ENCODE measurements at places on chromosomes 6 and 20. TPM values are rescaled to one million over a fixed set of nuclear protein-coding genes. Genes with fewer than 3 reads are reported as not detected.

GRCh38 chr20:572727-573126 is 29.1 kb upstream of the CSNK2A1 start:
- no peak for ATAC-seq

DNA sequence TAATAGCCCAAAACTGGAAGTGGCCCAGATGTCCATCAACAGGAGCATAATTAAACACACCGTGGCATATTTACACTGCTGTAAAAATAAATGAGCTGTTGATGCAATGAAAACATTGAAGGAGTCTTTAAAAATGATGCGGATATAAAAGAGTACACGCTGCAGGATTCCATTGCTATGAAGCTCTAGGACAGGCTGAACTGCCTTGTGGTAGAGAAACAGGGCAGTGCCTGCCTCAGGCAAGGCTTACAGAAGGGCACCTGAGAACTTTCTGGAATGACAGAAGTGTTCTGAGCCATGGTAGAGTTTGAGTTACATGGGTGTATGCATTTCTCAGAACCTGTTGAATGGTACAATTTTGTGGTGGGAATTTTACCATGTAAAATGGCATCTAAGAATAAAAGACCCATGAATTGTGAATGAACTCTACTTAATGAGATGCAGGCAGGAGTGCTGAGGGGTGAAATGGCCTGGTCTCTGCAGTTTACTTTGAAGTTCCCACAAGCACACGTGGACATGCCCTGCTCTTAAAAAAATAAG is 45.3 kb upstream of the RIN2 start:
- peak; percentile 90 for ATAC-seq

GRCh38 chr20:37144856-37145404 is 34.2 kb upstream of the RPN2 start:
- no peak for ATAC-seq

DNA sequence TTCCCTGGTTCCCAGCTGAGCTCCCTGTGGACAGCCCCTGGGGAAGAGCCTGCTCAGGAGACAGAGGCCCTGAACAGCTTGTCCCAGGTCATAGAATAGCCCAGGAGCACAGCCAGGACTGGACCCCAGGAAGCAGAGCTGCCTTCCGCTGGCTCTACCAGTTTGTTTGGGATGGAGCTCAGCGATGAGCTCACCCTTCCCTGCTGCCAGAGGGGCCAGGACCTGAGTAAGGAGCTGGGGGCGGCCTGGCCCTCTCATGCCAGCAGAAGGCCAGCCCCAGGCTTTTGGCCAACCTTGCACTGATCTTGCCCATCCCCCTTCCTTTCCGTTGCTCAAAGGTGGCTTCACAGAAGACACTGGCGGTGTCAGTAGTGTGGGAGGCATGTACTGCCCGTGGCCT is 17.5 kb downstream of the MMP24OS start:
- ATAC-seq = no peak

DNA sequence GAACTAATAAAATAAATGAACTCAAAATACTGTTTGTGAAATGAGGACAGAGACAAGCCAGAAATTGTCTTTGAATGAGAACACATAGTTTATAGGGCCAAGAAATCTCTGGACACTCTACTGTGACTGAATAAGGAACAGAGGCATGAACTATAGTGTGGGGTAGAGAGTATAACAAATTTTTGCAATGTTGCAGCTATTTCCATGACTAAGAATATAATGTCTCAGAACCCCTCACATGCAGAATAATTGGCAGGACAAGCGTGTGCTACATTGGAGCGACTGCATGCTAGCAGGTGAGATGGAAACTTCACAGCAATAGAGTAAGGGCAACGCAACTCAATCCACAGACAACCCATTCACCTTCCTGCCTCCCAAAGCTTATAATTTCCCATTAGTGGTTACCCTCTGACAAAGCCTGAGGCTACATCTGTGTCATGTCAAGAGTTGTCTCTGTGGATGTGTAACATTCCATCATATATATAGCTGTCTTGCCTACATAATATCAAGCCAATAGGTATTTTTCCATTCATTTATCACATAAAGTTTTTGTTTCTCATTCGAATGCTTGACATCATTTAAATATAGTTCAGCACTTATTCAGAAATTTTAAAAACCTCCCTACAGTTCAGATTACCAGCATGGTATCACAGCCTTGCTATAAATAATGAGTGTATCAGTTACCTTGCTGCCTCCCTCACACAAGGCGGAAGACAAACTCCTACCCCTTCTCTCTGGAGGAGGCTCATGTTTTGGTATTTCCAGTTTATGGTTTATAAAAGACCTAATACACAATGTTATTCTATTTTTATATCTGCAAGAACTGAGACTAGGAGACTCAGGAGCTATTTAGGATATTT is 47.9 kb upstream of the ECHDC1 start:
- ATAC-seq = peak; percentile 31

DNA sequence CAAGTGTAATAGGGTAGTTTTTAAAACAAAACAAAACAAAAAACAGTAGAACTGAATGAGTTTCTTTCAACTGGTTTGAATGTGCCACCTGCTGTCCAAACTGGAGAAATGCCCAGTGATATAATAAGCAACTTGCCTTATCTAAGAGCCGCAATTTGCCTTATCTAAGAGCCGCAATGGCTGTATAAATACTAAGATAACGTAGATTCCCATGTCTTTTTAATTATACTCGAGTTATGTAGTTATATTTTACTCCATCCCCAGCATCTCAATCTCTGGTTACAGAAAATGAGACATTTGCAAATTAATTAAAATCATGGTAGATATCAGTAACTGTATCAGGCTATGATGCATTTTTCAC is 67.2 kb downstream of the RPP40 start:
- ATAC-seq = no peak

DNA sequence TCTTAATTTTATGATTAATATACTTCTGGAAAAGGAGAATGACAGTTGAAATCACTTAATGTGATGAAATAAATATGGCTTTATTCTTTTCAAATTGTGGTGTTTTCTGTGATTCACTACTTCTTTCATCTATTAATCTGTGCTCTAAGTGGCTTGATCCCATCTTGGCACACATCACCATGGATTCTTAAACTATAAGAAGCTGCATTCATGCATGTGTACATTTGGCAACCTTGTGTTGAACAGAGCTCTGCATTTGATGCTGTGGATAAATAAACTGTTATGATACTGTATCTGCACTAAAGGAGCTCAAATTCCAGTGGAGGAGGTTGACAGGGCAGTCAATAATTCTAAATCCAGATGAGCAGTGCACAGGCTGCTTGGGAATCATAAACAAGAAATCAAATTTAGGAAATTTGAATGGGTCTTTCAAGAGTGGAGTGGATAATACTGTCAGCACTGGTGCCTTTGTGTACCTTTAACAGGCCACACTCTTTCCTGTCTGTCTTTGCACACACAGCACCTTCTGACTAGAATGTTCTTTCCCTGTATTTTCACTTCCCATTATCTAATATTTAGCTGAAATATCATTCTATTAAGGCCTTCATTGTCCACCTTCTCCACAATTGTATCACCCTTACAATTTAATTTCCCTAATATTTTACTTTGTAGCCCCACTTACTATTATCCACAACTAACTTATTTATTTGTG is 252.9 kb downstream of the GRM1 start:
- ATAC-seq = no peak

GRCh38 chr6:117512987-117513573 is 30.6 kb downstream of the DCBLD1 start:
- ATAC-seq = no peak

GRCh38 chr6:292506-293192 is 362 bp downstream of the DUSP22 start:
- peak; percentile 21 for ATAC-seq

DNA sequence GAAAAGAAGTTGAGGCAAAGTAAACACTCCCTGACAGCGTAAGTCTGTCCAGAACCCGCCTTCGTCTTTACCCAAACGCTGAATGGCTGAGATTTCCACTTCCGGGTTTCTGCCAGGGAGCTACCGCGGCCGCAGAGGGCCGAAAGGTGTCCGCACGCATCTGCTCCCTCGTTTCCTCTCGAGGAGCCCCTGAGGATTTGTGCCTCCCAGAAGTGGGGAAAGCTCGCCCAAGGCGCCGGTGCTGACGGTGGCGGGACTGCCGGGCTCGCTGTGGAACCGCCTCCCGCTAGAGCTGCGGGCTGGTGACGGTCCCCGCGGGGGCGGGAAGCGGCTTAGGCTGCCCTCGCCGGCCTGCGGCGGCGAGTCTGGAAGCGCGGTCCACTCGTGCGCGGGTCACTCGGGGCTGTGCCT is 1760.2 kb upstream of the DEFB115 start:
- peak; percentile 48 for ATAC-seq

GRCh38 chr6:126396131-126396530 is 56.2 kb downstream of the CENPW start:
- no peak for ATAC-seq

DNA sequence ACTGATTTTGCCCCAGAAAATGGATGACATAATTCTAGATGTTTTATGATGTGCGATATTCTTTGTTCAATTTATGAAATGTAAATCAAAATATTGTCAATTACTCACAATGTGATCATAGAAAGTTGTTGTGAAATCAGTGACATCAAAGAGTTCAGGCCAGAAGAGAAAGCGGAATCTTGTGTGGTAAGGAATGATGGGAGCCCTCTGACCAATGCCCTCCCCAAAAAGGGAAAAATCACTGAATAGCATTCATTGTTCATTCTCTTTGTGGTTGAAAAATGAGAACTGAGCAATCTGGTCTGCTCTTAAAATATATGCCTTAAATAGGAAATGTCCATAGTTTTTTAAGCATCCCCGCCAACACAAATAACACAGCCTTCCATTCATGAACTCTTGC is 247.1 kb upstream of the GRIK2 start:
- no peak for ATAC-seq

DNA sequence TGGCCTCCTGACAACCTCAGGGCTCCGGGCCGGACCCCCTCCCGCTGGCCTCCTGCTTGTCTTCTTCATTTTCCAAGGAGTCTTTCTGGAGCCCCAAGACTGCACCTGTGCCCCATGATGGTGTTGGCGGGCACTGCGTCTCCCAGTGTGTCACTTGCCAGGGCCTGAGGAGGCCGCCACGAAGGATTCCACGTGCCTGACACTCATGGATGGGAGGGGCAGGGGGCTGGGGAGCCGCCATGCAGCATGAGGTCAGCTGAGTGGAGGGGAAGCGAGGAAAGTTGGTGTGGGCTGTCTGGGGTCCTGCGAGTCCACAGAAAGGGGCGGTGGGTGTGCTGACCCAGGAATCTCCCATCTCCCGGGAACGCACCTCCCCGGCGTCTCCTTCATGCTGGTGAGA is 165.7 kb downstream of the SMOC2 start:
- no peak for ATAC-seq

The OR2J3 gene
- not detected for total RNA-seq

The TREM2 gene
- total RNA-seq = 0.42 TPM

The BMP7 gene
- 10.8 TPM for total RNA-seq

The RIPOR3 gene
- 24.1 TPM for total RNA-seq

The HCRTR2 gene
- total RNA-seq = not detected

The FAM217A gene
- total RNA-seq = not detected

The PROKR2 gene
- not detected for total RNA-seq
